DMS153 (cell line): ENCODE measurements at places on chromosomes 1 and 21.

DNA sequence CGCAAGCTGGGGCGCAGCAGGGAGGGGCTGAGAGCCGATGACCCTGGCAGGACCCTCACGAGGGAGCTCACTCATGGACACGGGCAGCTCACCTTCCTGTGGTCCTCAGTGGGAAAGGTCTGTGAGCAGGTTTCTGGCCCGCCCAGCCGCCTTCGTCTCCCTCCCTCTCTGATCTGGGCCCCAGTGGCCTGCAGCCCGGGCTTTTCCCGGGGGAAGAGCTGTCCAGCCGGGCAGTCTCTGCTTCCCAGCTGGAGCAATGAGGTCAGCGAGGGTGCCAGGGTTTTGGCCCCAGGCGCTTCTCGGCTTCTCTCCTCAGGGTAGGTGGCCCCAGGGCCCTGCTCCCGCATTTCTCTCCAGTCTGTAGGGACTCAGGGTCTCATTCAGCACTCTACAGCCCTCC is 22.2 kb upstream of the ARHGEF16 start:
- DNase-seq, result no peak

GRCh38 chr1:184385865-184386311 is 941 bp upstream of the C1orf21 start:
- DNase-seq, result no peak

- DNase-seq, result no peak
Observed at GRCh38 chr1:92583821-92584760, 97.4 kb upstream of the GFI1 start.

DNA sequence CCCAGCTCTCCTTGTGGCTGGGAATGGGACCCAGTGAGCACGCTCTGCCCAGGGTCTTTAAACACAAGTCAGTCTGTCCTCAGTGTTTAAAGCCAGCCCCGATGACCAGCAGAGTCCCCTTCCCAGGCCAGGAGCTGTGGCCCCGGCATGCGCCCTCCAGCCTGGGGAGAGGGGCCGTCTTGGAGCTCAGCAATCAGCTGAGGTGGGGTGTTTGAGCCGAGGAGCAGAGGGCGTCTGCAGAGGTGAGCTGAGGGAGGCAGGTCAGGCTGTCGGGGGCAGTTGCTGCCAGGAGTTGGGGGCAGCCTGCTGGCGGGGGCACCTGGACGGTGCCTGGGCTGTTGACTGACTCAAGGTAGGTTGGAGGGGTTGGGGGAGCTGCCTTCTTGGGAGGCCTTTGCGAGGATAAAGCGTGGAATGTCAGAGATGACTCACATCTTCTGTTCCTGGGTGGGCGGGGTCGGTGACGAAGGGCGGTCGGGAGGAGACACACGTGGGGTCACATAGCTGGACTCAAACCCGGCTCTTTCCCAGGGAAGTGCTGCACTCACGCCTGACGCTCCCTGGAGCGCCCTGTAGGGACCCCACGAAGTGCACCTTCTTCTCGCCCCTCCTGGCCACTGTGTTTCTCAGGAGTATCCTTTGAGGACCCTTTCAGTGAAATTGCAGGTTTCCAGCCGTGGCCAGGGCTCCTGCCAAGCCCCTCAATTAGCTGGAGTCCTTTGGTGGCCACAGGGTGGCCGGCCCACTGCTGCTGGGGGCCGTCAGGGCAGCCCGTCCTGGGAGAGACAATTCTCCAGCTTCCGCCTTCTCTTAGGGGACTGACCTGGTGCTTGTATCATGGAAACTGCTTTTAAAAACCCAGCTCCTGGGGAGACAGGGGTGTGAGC is 86.2 kb downstream of the SIK1 start:
- DNase-seq, result no peak

- DNase-seq, result no peak
Observed at GRCh38 chr1:200355801-200356200, 54.0 kb downstream of the ZNF281 start.

DNA sequence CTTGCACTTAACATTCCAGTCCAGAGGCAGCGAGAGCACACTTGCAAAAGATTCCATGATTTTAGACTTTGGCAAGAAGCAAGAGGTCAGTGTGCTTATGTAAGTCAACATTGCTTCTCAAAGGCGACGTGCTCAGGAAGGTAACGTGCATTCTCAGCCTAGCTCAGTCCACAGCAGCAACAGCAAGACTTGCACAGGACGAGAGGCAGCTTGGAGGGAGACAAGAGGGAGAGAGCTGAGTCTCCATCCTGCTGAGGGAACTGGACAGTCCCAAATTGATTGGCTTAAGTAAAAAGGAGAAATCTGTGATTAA is 56.5 kb downstream of the PTP4A2 start:
- DNase-seq, result no peak

DNA sequence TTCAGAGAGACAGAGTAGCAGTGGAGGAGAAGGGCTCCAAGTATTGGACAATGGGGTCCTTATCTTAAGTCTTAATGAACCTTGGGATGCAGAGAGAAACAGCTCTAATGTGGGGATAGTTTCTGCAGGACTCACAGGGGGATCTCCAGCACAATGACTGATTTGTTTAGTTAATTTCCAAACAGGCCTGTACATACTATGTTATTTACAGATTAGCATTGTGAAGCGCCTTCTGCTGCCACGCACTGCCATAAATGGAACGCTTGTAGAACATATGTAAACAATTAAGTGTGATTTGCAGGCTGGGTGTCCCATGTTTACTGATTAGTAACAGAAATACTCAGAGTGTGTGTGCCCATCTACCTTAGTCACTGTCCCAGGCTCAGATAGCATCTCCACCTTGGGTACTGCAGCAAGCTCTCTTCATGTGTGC is 56.1 kb downstream of the NTPCR start:
- no peak for DNase-seq

- no peak for DNase-seq
Observed at GRCh38 chr1:241612533-241613477, 27.4 kb downstream of the CHML start.

DNA sequence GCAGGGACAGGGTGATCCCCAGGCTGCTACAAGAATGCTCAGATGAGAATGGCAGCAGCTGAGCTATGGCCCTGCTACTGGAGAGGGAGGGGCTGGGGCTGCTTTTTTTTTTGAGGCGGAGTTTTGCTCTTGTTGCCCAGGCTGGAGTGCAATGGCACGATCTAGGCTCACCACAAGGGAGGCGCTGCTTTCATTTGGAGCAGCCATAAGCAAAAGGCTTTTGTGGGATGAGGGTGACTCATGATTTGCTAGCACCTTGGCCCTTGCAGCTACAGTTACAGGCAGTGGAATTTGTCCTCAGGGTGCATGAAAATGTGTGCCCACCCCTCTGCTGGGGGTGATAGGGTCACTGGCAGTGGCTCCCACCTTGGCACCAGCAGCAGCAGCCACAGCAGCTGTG is 32.4 kb upstream of the CYP4A22 start:
- DNase-seq, result no peak

DNA sequence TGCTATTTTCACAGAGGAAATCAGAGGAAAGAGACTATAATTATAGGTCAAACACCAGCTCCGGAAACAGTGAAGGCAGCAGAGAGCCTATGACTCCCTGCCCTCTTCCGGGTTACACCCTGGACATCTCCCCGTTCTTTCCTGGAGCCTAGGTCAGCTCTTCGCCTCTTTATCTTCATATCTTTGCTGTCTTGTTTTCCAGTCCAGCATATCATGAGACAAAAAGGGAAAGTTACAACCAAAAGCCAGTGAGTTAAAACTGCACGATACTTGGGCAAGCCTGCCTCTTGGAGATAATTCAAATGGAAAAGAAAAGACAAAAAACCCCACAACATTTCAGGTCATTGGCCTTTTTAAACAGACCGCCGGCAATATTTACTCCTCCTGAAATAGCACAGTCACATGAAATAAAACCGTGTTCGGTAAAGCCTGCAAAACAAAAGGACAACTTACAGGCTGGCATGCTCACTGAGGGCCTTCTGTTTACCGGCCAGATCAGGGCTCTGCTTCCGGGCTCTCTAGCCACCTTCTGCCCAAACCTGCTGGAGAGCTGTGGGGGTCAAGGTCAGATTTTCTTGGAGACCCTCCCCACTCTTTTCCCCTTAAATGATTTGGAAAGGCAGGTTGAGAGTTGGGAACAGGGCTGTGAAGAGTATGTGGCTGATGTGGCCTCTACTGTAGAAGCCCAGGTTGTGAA is 42.8 kb upstream of the PPP2R5A start:
- no peak for DNase-seq

- DNase-seq, result no peak
Observed at GRCh38 chr1:167418391-167418790, 99.9 kb downstream of the CD247 start.

GRCh38 chr1:33683913-33684312 is 180.0 kb upstream of the HMGB4 start:
- DNase-seq, result no peak

DNA sequence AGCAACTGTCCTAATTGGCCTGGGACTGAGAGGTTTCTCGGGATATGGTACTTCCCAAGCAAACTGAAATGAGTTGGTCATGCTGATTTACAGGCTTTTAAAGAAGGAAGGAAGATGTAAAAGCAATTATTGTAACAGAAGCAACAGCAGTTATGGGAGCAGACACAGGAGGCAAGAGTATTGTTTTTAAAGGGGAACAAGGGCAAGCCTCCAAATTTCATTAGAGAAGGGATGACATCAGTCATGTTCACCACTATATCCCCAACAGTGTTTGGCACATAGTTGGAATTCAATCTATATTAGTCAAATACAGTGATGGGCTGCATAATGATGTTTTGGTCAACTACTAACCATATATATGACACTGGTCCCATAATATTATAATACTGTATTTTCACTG is 46.0 kb upstream of the JUN start:
- DNase-seq, result no peak

DNA sequence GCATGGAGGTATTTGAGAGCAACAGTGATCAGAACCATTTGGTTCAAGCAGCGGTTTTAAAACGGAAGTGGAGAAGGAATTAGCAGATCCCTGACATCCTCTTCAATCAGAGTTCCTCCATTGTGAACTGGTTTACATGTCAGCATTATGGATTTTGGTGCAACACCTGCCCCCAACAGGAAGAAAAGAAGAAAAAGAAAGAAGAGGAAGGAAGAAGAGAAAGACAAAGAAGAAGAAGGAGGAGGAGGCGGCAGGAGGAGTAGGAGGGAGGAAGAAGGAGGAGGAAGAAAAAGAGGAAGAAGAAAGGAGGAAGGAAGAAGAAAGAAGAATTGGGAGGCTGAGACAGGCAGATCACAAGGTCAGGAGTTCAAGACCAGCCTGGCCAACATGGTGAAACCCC is 17.4 kb downstream of the NDUFS5 start:
- DNase-seq, result no peak

- DNase-seq, result no peak
Observed at GRCh38 chr1:12249181-12249580, 19.4 kb downstream of the VPS13D start.

GRCh38 chr1:198143797-198144196 is 13.0 kb upstream of the NEK7 start:
- DNase-seq, result no peak

- DNase-seq, result no peak
Observed at GRCh38 chr1:193367863-193368262, 181.4 kb upstream of the B3GALT2 start.

GRCh38 chr1:10687782-10688408 is 108.6 kb downstream of the CASZ1 start:
- DNase-seq, result no peak

GRCh38 chr21:17451364-17451891 is 61.4 kb upstream of the CXADR start:
- peak; percentile 19 for DNase-seq

DNA sequence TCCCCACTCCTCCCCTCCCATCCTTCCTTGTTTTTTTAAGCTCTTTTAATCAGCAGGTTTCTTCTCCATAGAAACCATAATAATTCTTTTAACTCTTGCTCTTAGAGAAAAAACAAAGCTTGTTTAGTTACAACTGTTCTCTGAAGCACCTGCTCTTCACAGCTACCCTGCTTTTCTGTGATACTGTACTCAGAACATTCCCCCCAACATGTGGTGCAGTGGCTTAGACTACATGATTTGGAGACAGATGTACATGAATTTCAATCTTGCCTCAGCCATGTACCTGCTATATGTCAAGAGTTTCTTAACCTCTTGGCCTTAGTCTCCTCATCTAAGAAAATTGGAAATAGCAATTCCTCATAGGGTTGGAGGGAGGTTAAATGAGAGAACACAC is 33.5 kb downstream of the LAMC2 start:
- no peak for DNase-seq

DNA sequence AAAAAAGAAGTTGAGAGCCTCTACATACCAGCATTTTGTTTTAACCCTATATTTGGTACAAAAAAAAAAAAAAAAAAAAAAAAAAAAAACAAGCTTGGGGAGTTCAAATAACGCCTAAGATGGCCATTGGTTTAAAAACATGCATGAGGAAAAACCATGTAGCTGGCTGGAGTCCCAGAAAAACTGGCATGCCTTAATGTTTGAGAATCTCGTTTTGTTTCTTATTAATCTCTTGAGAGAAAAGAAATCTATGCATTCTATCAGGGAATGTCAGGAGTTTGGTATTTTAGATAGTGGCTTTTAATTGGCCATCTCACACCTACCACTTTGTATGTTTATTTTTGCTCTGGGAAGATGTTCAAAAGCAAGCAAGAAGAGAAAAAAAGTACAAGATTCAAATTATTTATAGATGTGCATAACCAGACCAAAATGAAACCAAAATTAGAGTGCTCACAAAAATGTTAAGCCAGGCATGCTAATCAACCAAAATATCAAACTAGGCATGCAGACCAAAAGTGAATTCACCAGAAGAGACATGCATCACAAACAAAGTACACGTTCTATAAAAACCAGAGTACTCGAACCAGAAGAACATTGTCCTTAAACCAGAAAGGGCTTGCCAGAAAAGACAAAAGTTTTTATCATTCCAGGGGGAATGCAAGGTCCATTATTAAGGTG is 156.6 kb downstream of the AK5 start:
- no peak for DNase-seq

GRCh38 chr21:26698416-26698815 is 125.3 kb upstream of the CYYR1 start:
- no peak for DNase-seq

- DNase-seq, result peak; percentile 83
Observed at GRCh38 chr1:6822530-6823359, 37.5 kb downstream of the CAMTA1 start.

GRCh38 chr1:99407018-99407417 is 142.7 kb downstream of the PLPPR4 start:
- no peak for DNase-seq

DNA sequence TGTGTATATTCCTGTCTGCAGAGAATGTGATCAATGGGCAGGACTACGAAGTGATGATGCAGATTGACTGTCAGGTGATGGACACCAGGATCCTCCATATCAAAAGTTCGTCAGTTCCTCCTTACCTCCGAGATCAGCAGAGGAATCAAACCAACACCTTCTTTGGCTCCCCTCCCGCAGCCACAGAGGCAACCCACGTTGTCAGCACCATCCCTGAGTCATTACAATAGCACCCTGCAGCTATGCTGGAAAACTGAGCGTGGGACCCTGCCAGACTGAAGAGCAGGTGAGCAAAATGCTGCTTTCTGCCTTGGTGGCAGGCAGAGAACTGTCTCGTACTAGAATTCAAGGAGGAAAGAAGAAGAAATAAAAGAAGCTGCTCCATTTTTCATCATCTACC is 65.2 kb downstream of the OLFML2B start:
- no peak for DNase-seq

DNA sequence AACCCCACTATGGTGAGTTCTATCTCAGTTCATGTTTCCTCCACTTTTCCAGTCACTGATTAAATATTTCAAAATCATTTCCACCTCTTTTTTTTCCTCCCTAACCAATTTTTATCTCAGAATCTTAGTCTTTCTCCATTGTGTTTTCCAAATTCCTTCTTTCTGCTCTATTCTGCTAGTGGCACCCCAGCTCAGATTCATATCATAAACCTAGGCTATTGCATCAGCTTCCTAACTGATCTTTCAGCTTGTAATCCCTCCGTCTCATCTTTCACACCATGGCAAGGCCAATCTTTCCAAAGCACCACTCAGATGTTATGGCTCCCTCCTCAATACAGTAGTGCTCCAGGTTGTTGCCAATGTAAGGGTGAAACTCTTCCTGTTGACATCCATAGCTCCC is 631.9 kb downstream of the PLPP3 start:
- DNase-seq, result no peak
